NCI-H1694 treated with DMSO at 0.1 percent for 48 hours (cell line): ENCODE measurements at places on chromosomes 6 and 20.
A peak's percentile ranks its signal among the peaks of the same experiment; 100 is the strongest.

GRCh38 chr20:38158701-38159351, 6.2 kb downstream of the TGM2 start:
- no peak for DNase-seq

GRCh38 chr20:3032624-3033023, 10.8 kb upstream of the GNRH2 start:
- DNase-seq, result no peak

DNA sequence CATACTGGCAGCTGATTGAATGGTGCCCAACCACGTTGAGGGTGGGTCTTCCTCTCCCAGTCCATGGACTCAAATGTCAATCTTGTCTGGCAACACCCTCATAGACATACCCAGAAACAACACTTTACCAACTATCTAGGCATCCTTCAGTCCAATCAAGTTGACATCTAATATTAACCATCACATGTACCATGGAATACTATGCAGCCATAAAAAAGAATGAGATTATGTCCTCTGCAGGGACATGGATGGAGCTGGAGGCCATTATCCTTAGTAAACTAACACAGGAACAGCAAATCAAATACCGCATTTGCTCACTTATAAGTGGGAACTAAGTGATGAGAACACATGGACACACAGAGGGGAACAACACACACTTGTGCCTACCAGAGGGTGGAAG, 206.9 kb upstream of the RNF217 start:
- DNase-seq, result no peak

DNA sequence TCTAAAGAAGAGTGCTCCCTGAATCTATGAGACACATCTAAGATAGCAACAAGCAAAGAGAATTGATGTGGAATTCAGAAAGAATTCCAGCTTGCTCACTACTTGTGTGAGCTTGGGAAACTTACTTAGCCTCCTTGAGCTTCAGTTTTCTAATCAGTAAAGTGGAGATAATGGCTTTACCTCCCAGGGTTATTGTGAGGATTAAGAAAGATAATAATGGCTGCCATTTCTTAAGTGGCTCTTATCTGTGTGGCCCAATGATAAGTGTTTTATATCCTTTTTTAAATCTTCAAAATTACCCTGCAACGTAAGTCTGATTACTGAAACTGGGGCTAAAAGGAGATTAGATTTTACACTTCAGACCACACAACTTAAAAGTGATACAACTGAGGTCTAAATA, 418.5 kb downstream of the LMBRD1 start:
- no peak for DNase-seq

DNA sequence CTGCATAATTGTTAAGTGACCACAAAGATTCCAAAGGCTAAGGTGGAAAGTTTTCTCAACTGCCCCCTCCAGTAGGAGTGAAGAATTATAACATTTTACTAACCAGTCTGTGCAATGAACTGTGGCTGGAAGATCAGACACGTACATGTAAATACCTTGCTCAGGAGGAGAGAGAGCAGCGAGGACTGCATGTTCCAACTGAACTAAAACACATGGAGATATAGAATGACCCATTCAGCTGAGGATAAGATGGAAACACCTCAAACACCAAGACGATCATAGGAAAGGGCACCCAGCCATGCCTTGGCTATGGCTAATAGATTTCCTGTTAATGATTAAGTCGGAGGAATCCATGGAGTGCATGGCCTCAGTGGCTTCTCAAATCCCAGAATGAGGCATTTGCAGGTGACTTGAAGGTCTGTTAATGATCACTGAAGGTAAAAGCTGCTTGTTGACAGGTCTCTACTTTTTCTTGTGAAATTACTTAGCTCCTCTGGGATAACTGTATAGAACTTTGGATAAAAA, 875.6 kb downstream of the TFAP2A start:
- DNase-seq, result no peak

DNA sequence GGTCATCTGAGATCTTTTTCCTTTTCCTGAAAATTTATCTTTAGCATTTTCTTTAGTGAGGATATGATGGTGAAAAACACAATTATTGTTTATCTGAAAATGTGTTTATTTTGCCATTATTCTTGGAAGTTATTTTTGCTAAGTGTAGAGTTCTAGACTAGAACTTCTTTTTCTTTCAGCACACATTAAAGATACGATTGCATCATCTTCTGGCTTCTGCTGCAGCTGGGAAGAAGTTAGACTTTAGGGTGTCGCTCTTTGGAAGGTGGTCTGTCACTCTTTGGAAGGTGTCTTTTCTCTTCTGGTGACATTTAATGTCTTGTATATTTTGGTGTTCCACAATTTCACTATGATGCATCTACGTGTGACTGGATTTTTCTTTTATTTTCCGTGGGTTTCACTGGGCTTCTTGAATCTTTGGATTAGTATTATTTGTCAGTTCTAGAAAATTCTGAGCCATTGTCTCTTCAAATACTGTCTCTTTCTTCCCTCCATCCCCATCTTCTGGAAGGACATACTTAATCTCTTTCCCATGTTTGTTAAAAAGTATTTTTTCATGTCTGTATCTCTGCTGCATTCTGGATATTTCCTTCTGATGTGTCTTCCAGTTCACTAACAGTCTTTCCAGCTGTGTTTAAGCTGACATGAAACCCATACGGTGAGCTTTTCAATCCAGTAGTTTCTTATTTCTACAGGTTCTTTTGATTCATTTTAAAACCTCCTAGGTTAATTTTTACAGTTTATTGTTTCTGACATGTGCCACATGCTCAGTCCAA, 81.0 kb downstream of the AGPAT4 start:
- no peak for DNase-seq

DNA sequence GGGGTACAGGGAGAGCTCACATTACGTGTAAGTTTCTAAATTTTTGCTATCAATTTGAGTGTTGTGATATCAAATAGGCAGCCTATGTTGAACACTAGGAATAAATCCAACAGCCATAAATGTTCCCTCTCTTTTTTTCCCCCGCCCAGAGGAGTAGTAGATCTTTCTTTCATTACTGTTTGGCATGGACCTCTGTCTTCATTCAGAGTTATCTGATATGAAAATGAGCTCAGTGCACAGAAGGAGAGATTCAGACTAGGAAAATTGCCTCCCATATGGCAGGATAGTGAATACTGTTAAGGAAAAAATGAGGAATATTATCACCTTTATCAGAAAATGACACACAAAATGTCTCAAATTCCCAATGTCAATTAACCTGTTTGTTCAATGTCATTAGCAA, 110.0 kb upstream of the EYS start:
- no peak for DNase-seq

DNA sequence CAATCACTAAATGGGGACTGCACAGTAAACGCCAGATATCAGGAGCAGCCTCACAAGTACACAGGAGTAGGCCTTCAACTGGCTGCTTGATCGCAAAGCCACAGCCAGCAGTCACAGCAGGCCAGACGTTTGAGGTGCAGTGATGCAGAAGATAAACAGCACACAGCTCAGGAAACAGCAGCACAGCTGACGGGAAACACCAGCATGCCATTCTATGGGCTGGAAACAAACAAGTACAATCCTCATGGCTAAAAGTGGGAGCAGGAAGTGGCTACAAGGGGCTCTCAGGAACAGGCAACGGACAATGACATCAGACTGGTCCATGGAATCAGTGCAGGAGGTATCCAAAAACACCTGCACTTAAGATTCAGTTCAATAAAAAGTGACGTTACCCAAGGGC, 111.0 kb downstream of the DTNBP1 start:
- DNase-seq, result peak; percentile 73

- DNase-seq, result no peak
These were observed 393.6 kb downstream of the CD83 start for GRCh38 chr6:14511061-14511586.
